ENCODE measurements at places on chromosomes 7 and 10.

- no peak for DNase-seq
These were observed 3.6 kb downstream of the FOXI2 start for GRCh38 chr10:127740596-127740995.

DNA sequence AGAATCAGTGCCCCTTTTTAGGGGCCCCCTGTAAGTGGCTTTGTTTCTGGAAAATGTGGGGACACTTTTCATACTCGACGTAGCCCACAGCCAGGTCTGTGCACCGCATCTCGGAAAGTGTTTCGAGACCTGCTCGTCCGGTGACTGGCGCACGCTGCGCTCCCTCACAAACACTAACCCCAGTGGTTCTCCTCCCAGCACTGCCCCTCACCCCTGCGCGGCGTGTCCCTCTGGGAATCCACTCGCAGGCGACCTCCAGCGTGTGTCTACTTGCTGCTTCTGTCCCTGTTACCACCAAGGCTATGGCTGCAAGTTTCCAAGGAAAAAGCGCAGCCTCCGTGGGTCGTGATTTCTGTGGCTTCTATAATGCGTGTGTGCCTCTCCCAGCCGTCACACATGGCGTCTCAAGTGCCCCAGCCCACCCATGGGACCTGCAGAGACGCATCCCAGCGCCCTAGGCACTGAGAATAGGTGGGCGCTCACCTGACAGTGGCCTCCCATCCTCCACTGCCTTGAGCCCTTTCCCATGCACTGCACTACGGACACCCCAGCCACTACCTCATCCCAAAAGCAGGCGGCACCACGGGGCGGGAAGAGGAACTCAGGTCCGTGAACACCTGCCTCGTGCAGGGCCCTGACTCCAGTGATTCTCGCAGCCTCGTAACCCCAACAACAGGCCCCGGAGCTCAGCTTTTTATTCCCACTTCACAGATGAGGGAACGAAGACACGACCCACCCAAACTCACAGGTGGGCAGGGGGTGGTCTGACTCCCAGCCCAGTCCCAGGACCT, 49.3 kb downstream of the PTPRN2 start:
- no peak for DNase-seq

GRCh38 chr7:108310351-108310750, 145.9 kb downstream of the NRCAM start:
- DNase-seq = no peak

- DNase-seq = no peak
These were observed 739.9 kb downstream of the REEP3 start for GRCh38 chr10:64261092-64261491.

DNA sequence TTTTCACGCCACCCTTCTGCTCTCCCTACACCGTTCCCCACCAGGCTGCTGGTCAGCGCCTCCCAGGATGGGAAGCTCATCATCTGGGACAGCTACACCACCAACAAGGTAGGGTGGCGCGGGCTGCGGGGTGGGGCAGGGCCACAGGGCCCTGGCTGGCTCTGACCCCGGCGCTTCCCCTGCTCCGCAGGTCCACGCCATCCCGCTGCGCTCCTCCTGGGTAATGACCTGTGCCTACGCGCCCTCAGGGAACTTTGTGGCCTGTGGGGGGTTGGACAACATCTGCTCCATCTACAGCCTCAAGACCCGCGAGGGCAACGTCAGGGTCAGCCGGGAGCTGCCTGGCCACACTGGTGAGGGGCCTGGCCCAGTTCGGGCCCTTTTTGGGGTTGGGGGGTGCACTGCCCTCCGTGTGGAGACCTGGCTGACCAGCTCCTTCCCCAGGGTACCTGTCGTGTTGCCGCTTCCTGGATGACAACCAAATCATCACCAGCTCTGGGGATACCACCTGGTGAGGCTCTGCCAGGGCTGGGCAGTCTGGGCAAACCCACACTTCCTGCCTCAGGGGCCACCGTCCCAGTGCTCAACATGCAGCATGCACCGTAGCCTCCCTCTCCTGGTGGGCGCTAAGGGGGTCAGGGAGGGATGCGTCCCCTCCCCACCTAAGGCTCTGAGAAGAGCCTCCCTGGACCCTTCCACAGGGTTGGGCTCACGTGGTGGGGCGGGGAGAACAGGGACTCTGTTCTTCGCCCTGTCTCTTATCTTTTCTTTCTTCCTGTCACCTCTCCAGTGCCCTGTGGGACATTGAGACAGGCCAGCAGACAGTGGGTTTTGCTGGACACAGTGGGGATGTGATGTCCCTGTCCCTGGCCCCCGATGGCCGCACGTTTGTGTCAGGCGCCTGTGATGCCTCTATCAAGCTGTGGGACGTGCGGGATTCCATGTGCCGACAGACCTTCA, 4.0 kb downstream of the GNB2 start:
- no peak for DNase-seq

- DNase-seq = no peak
These were observed 41.4 kb upstream of the ANLN start for GRCh38 chr7:36348256-36348655.

- peak; percentile 12 for DNase-seq
These were observed 694.1 kb downstream of the ANKRD7 start for GRCh38 chr7:118918556-118918955.

DNA sequence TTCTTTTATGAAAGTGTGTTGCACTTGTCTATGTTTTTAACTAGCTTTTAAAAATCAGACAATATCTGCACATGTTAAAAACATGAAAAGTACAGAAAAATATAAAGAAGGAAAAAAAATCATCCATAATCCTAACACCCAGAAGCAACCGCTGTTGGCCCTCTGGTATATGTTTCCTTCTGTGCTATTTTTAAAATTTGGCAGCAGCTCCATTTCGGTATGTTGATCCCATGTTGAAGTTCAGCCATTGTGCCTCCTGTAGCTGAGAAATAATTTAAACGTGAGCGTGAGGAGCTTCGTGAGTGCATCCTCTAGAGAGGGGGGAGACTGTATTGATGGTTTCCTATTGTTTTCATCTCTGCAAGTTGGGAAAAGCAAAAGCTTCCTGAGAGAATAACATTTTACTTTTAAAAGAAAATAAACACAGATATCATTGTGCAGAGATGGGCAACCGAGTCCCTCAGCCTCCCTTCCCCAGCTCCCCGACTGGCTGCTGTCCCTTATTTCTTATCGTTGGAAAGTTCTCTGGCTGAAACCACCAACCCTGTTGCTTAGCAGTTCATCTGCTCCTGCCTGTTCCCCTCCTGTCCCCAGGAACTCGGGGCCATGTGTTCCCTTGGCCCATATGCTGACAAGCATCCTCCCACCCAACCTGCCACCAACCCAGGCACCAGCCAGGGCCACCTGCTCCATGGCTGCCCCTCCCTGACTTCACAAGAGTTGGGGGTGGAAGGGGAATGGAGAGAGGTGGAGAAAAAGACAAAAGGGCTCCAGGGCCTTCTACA, 499.1 kb upstream of the PODXL start:
- no peak for DNase-seq

- no peak for DNase-seq
These were observed 3.3 kb downstream of the IMMP2L start for GRCh38 chr7:111558991-111559390.

- DNase-seq = no peak
These were observed 21.3 kb downstream of the SLC25A28 start for GRCh38 chr10:99598781-99599509.

DNA sequence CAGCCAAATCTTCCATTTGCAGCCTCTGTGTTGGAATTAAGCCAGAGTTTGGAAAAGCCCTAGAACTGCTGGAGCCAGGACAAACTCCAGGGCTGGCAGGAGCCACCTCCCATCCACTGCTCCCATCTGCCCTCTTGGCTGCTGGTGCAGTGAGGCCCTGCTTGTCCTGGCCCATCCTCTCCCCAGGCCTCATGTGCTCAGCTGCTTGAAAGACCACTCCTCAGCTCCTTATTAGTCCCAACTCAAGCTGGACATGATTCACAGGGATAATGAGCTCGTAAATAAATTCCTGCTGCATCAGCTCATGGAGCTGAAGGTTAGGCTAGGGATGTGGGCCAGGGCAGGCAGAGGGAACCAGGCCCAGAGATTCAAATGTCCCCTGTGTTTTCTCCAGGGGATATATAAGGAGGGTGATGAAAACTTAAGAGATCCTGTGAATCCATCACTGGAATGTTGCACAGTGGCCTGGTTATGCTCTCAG, 282.8 kb downstream of the RPS24 start:
- DNase-seq = no peak

- DNase-seq = no peak
These were observed 10.0 kb downstream of the ERLIN1 start for GRCh38 chr10:100175875-100176274.

- no peak for DNase-seq
These were observed 45.8 kb downstream of the ZNF736 start for GRCh38 chr7:64359543-64359942.

DNA sequence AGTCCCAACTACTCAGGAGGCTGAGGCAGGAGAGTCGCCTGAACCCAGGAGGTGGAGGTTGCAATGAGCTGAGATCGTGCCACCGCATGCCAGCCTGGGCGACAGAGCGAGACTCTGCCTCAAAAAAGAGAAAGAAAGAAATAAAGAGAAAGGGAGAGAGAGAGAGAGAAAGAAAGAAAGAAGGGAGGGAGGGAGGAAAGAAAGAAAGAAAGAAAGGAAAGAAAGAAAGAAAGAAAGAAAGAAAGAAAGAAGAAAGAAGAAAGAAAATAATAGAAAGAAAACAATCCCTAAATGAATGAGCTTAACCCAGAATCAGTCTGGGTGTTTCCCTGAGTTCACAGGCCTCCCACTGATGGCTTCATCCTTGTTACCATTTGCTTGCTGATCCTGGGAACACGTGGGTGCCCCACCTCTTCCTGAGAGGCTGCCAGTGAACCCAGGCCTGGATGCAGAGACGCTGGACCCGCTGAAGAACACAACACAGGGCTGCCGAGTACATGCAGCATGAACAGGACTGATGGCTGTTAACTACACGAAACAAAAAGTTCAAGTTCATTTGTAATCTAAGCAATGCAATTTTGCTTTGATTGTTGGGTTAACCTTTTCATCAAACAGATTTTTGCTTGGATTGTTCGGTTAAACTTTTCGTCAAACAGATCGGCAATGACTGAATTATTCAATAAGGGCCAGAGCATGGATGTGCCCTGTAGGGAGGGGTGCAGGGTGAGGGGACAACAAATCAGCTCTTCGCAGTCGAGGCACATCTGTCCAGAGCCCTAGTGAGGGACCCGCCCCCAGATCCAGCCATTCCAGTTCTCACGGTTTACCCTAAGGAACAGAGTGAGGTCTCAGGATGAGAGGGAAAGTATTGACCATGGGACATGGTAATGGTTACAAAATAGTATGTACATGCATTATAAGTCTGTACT, 11.5 kb downstream of the NPFFR1 start:
- DNase-seq = no peak

GRCh38 chr10:20991526-20991925, 94.4 kb upstream of the NEBL start:
- DNase-seq = peak; percentile 5

DNA sequence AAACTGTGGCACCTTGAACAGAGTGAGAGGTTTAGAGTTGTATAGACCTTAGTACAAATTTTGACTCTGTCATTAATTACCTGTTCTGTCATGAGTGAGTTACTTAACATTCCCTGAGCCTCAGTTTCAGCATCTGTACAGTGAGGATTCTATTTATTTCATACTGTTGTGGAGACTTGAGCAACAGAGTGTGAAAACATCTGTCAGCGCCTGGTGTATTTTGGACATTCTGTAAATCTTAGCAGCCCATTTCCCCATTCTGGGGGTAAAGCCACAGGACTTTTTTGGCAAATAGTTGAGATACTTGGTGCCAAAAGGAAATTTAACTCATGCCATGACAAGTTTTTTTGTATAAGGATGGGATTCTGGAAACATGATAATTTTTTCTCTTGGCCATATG, 94.8 kb downstream of the AUTS2 start:
- DNase-seq = no peak

GRCh38 chr7:94375691-94376090, 19.0 kb upstream of the COL1A2 start:
- no peak for DNase-seq

GRCh38 chr10:50271564-50272250, 20.4 kb upstream of the ASAH2 start:
- DNase-seq = no peak

- no peak for DNase-seq
These were observed 370.0 kb upstream of the IGFBP3 start for GRCh38 chr7:46291050-46291438.

DNA sequence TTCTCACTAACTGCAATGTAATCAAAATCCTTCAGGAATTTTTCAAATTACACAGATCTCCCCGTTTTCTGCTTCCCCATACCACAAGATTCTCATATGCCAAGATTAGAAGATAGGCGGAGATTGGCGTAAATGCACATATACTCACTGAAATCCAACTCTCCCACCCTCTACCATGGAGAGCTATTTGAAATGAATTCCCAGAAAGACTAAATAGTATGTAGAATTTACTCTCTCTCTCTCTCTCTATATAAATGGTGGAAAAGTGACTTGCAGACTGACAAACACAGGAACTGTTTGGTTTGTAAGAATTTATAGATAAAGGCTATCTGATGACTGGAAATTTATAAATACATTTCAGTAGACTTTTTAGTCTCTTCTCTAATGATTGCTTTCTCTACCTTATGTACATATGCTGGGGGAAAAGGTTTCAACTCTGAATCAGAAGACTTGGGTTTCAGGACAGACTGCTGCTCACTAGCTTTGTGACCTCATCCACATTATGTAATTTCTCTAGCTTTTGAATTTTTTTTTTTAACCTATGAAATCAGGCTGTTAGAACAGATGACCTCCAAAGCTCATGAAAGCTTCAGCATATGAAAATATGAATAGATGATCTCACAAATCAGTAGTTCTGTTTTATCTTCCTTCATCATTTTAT, 67.8 kb upstream of the CSTF2T start:
- no peak for DNase-seq

- no peak for DNase-seq
These were observed 695.1 kb downstream of the TNS3 start for GRCh38 chr7:46886669-46887374.

DNA sequence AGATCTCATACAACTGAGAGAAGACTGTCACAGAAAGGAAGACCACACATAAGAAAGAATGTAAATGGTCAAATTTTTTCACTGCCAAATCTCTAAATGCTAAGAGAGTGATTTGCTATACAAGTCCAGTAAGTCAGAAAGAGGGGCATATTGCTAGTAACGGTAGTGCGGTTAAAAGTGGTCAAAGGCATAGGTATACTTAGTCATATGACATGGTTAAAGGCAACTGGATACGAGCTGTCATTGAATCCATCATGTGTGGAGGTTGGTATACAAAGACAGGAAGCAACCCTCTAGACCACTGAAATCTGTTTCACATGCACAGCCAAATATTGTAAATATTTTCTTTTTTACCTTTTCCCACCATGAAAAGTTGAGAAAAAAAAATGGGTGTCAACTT, 4.8 kb downstream of the INHBA start:
- DNase-seq = no peak

All from DMS153 (cell line).